ENCODE measurements at places on chromosomes 12 and 14.

DNA sequence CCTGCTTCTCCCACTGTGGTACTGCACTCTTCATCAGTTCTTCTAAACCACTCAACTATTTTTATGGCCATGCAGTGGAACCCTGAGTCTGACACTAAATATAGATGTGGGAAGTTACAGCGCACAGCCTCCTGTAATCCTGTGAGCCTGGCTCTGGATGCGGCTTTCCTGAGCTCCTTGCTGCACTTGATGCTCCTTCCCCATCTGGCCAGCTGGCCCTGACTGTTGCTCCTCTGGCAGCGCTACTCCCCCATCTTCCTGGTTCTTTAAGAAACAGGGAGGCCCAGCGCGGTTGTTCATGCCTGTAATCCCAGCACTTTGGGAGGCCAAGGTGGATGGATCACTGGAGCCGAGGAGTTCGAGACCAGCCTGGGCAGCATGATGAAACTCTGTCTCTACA lies 24.6 kb downstream of the IQSEC3 start:
- no peak for DNase-seq

DNA sequence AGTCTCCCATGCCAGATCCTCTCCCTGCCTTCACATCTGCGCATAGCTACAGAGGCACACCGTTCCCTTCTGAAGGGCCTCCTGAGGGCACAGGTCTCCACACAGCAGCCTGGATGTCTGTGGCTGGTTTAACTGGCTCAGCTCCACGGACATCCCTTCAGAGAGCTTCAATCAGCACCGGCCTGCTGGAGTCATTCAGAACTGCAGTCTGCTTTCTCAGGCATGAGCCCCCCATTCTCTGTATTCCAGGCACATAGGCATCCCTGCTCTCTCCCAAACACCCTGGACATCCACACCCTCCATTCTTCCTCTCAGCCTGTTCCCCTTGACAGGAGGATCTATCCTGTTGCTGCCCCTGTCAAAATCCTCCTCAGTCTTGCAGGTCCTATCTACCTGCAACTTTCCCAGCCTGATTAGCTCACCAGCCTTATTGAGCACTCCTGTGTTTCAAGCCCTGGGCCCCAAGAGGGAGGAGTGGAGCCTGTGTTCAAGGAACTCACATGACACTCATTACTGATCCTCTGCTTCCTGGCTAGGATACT lies 2.9 kb upstream of the DHRS2 start:
- no peak for DNase-seq

DNA sequence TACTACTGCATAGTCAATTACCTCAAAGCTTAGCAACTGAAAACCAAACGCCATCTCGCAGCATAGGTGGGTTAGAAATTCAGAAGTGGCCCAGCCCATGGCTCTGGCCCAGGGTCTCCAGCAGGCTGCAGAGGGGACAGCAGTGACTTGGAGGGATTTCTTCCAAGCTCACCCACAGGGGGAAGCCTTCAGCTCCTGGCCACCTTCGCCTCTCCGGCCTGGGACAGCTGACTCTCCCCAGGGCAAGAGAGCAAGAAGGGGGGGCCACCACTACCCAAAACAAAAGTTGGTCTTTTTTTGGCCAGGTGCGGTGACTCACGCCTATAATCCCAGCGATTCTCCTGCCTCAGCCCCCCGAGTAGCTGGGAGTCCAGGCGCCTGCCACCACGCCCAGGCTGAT lies 32.2 kb upstream of the ANKRD9 start:
- no peak for DNase-seq

- DNase-seq = no peak
Observed at GRCh38 chr12:91893476-91893875, 252.2 kb downstream of the BTG1 start.

DNA sequence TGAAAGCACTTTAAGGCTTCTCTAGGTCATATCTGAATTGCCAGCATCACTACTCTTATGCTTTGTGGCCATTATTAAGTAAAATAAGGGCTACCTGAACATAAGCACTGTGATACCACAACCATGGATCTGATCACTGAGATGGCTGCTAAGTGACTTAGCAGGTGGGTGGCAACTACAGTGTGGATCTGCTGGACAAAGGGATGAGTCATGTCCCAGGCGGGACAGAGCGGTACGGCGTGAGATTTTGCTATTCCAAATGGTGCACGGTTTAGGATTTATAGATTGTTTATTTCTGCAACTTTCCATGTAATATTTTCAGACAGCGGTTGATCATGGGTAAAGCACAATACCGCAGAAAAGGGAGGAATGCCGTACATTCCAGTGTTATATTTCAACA lies 39.4 kb downstream of the MLXIP start:
- DNase-seq = no peak

- DNase-seq = no peak
Observed at GRCh38 chr12:21780786-21781185, 6.3 kb upstream of the KCNJ8 start.

GRCh38 chr12:32331133-32331532 lies 68.2 kb upstream of the FGD4 start:
- DNase-seq = no peak

- DNase-seq = no peak
Observed at GRCh38 chr14:96422992-96423391, 31.1 kb downstream of the AK7 start.

Measured in stimulated activated CD8-positive, alpha-beta memory T cell treated with anti-CD3 and anti-CD28 coated beads, Interleukin-4, amount 100 ng/mL, for 1 hour (primary cell).